Mammary epithelial cell (primary cell): ENCODE measurements at places on chromosomes 11 and 22.

GRCh38 chr22:39106326-39106725, 9.3 kb downstream of the APOBEC3H start:
- no peak for DNase-seq

- DNase-seq: peak; percentile 84
Measured at GRCh38 chr22:39984006-39984405, 10.7 kb upstream of the FAM83F start.

DNA sequence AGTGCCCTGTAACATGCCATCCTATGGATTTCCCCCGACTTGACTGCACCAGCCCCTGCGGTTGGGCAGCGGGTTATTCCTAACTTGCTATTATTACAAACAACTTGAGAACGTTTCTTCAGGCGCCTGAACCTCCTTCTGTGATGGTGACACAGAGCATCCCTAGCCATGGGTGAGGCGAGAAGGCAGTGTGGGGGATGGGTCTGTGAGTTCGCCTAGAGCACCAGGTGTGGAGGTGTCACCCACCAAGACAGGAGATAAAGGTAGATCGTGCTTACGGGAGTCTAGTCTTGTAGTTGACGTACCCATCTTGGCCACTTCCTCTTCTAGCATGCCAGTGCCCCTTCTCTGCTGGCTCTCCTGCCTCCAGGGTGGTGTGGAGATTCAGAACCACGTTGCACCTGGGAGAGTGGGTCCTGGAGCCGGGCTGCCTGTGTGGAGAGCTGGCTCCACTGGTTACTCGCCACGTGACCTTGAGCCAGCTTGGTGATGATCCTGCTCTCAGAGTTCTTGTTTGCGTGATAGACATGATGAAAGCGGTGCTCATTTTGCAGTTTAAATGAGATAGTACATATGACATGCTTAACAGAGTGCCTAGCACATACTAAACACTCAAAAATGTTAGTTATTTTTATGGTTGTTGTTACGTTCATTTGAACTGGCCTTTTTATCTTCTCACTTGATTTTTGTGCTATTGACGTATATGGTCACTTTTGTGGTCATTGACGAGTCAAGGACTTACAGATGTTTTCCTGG, 37.8 kb downstream of the TBC1D22A start:
- no peak for DNase-seq

GRCh38 chr22:26481694-26482093, 1.9 kb downstream of the HPS4 start:
- no peak for DNase-seq

GRCh38 chr11:30017445-30017895, 640 bp upstream of the KCNA4 start:
- DNase-seq: no peak

GRCh38 chr22:39237318-39238100, 7.3 kb downstream of the PDGFB start:
- DNase-seq: no peak

GRCh38 chr11:31233425-31233824, 136.1 kb downstream of the DCDC1 start:
- peak; percentile 6 for DNase-seq

GRCh38 chr11:133096981-133097380, 435.3 kb downstream of the OPCML start:
- DNase-seq: no peak

- no peak for DNase-seq
Measured at GRCh38 chr11:66415423-66415822, 5.4 kb upstream of the NPAS4 start.

DNA sequence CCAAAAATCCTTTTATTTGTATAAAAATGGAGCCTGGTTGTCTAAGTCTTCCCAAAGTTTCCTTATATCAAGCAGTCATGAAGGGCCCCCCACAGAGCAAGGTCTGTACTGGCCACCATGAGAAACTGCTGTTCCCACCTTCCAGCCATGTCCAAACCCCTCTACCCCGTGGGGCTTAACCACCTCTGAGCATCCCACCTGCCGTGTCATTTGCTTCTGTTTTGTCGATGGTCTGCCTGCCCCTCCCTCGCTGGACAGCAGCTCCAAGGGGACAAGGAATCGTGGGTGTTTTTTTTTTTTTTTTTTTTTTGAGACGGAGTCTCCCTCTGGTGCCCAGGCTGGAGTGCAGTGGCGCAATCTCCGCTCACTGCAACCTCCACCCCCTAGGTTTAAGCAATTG, 11.1 kb upstream of the ANO1 start:
- no peak for DNase-seq

GRCh38 chr11:86473991-86474833, 99.5 kb downstream of the CCDC81 start:
- peak; percentile 69 for DNase-seq

GRCh38 chr11:9878936-9879335, 215.1 kb downstream of the SWAP70 start:
- no peak for DNase-seq

- no peak for DNase-seq
Measured at GRCh38 chr22:37802310-37803194, 5.2 kb upstream of the GCAT start.

DNA sequence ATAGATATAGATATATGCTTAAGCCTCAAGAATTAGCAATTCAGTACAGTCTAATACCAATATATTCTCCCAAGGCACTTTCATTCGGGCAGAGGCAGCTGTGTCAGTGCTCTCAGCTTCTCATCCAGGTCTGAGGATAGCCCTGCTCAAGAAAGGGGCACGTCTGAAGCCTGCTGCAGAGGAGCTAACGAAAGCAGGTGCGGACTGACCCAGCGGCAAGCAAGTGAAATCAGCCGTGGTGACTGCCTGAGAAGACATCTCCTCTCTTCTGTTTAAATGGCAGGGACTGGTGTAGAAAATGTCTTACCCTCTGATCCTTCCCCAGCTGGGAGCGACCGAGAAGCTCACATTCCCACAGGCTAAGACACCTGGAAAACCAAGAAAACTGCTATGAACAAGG, 468.6 kb downstream of the BRD1 start:
- DNase-seq: no peak

DNA sequence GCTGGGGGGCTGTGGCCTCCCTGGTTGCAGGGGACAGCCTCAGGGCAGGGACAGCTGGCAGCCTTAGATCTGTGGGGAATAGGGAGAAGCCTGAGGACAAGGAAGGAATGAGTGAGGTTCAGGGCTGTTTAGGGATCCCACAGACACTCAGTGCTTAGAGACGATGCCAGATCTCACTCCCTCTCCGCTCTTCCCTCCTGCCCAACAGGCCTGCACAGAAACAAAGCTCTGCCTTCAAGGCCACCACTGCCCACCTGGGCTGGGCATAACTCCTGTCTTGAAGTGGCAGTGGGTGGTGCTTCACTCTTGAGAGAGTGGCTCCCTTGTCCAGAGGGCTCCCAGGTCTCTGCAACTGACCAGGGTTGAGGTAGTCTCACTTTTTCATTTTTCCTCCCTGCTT, 13.1 kb upstream of the CENATAC start:
- no peak for DNase-seq

GRCh38 chr11:111730871-111731591, 35.2 kb downstream of the PPP2R1B start:
- peak; percentile 44 for DNase-seq

- DNase-seq: peak; percentile 47
Measured at GRCh38 chr11:33542921-33543320, 157.7 kb downstream of the C11orf91 start.

GRCh38 chr22:50343541-50343935, 411 bp downstream of the PPP6R2 start:
- no peak for DNase-seq

GRCh38 chr11:118175993-118176777, at the start of gene SCN2B:
TSS of gene SCN2B (minus strand) at chr11:118176639. CDS start at chr11:118176431, 208 bp downstream.
- DNase-seq: no peak

- DNase-seq: no peak
Measured at GRCh38 chr11:75281469-75282095, 41.0 kb downstream of the TPBGL start.

DNA sequence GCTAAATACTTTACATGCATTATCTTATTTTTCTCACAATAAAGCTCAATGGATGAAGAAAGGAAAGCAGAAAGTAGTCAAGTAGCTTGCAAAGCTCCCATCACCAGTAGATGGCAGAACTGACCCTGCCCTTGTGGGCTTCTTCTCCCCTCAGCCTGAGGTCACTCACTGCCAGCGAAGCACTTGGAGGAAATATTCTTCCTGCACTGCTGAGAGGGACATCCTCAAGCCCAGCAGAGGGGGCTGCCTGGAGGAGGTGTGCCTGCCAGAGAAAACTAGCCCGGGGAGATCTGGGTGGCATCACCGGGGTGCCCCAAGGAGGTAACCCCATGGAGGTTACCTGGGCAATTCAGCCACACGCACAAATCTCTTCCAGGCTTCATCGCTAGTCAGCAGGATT, 6.6 kb downstream of the APOL4 start:
- DNase-seq: peak; percentile 32

- no peak for DNase-seq
Measured at GRCh38 chr11:60821827-60822599, 19.9 kb upstream of the CCDC86 start.

- DNase-seq: no peak
Measured at GRCh38 chr11:25961539-25961938, 370.4 kb upstream of the ANO3 start.

DNA sequence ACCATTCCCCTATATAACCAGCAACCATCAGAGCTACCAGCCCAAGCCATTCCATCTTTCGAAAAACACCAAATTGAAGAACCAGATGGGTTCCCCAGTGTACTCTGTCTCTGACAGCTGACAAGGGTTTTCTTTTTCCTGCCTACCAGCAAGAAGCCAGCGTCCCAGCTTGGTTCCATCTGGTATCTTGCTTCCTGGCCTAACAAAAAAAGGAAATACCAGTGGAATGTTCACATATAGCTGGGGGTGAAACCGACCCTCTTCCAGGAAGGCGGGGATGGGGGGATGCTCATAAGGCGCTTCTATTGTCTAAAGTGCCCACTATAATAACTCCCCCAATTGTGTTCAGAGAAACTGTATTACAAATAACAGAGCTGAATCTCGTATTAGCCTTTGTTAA, 172.3 kb downstream of the LDLRAD3 start:
- DNase-seq: no peak

GRCh38 chr11:124331873-124332272, 11.9 kb upstream of the OR8D2 start:
- no peak for DNase-seq

GRCh38 chr11:94447149-94447548, 45.9 kb upstream of the GPR83 start:
- DNase-seq: no peak

DNA sequence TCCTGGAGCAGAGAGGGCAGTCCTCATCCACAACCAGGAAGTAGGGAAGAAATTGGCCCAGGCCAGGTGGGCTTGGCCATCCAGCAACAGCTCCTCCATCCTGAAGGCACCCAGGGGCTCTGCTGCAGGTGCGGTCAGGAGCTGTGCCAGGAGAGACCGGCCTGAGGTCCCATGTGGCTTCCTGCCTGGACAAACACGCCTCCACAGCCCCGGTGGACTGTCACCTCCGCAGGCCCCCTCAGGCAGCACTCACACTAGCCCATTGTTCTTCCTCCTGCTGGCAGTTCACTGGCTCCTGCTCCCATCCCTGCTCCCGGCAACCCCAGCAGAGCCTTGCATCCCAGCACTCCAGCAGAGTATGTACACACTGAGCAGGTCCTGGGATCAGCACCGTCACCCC, 16.0 kb upstream of the POU2AF1 start:
- no peak for DNase-seq

DNA sequence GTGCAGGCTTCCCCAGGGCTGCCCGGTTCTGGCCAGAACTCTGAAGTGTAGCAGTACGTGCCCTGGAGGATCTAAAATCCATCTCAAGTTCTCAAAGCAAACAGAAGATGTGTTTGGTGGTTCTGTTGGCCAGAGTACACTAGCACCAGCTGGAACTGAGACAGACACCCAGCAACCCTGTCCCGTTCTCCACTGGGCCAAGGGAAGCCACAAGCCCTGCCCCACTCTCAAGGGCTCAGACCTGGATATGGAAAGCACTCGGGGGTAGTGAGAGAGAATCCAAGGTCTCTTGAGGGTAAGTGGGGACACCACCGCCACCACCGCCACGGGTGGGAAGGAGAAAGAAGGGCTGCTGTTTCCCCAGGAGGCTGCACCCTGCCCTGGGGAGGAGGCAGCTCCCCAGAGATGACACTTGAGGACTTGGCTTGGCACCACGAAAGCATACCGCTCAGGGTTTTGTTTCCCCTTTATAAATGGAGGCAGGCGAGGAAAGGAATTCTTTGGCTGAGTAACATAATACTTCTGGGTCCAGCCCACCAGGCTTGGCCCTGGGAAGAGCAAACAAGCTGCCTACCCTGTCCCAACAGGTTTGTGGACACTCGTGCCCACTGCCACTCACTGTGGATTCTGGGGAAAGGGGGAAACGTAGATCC, 56.1 kb upstream of the POU2AF1 start:
- DNase-seq: no peak

GRCh38 chr11:94036096-94036495, 14.9 kb downstream of the HEPHL1 start:
- DNase-seq: no peak

DNA sequence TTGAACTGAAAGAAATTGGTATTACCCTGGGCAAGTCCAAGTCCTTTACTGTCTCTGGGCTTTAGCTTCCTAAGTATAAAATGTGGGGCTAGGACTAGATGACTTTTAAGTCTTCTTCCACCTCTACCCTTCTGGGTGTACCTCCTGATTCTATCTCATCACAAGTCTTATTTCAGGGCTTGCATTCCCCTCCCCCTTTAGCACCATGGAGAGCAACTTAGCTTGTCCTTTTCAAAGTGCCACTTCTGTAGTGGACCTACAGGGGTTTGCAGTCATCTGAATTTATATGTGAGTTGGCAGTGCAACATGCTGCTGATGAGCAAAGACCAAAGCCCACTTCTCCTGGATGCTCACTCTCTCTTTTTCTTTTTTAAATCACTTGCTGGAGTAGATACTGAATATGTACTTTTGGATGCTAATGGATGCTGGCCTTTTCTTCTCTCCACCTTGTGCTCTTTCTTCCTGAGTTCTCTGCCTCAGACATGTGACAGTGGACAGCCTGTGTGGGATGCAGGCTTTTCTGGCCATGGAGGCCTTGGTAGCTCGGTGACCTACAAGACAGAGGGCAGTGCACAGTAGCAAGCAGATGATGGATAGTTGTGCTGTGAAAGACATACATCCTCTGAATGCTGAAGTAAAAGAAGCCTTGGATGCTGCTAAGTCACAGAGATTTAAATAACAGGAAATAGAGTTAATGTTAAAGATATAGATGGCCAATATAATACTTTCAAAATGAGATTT, 185.0 kb downstream of the NELL1 start:
- DNase-seq: no peak

- peak; percentile 1 for DNase-seq
Measured at GRCh38 chr11:90330632-90331031, 107.8 kb upstream of the CHORDC1 start.

GRCh38 chr11:115787302-115787701, 283.1 kb upstream of the CADM1 start:
- no peak for DNase-seq

- peak; percentile 49 for DNase-seq
Measured at GRCh38 chr22:20155330-20156041, 4.6 kb upstream of the CCDC188 start.

GRCh38 chr11:68657021-68657780, 27.1 kb upstream of the GAL start:
- DNase-seq: no peak

GRCh38 chr22:18130018-18130417, 19.4 kb downstream of the TUBA8 start:
- DNase-seq: no peak

GRCh38 chr22:31248965-31249958, 37.2 kb downstream of the LIMK2 start:
- DNase-seq: peak; percentile 48
